ENCODE measurements at places on chromosomes 3 and 15. TPM values are rescaled to one million over a fixed set of nuclear protein-coding genes. Genes with fewer than 3 reads are reported as not detected.

LRRC31 gene
- total RNA-seq: not detected

SLC35A5 gene
- 17.2 TPM for total RNA-seq

TAMM41 gene
- 30.7 TPM for total RNA-seq

TXNRD3 gene
- 8.5 TPM for total RNA-seq

EID1 gene
- total RNA-seq: 115 TPM

CKMT1B gene
- 3.4 TPM for total RNA-seq

AADACL2 gene
- total RNA-seq: not detected

ANKRD34C gene
- total RNA-seq: not detected

Data from A549 treated with RU486 at 1 μM for 4 hours (cell line).